ENCODE measurements at places on chromosomes 11 and 22.

DNA sequence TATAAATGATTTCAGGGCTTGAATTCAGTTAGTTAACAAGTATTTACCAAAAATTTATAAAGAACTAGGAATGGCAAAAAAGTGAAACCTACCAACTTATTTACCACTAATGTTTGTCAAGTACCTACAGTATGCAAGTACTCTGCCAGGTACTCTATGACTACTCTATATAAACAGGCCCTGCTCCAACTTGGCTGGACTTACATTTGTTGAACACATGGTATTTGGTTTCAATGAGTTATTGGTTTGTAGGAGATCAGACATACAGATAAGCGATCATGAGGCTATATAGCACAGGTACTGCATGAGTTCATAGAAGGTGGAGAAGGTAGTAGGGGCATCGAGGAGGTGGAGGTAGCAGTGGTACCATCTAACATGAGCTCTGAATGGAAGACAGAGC is 159.9 kb upstream of the PDGFD start:
- no peak for DNase-seq

- no peak for DNase-seq
These were observed 105.7 kb upstream of the TMEM45B start for GRCh38 chr11:129709801-129710398.

GRCh38 chr11:124090996-124091395 is 24.3 kb upstream of the VWA5A start:
- DNase-seq, result no peak

DNA sequence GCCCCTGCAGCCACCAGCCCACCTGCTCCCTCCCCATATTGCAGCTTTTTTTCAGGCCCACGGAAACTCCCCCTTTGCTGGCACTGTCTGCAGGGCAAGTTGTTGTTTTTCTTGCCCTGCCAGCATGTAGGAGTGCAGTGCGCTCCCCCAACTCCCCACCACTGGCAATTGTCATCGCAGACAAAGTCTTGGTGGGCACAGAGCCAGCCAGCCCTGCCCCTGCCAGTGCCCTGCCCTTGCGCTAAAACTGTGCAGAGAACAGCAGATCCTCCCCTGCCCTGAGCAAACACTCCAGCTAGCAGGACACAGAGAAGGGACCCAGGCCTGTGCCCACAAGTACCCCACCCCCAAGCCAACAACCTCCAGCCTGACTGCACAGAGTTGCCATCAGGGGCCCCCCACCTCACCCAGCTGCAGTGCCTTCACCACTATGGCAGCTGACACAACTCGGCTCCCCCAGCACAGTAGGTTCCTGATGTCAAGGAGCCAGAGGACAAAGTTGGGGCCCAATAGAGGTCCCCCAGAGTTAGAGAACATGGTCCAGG is 158.1 kb upstream of the ARHGAP42 start:
- no peak for DNase-seq

DNA sequence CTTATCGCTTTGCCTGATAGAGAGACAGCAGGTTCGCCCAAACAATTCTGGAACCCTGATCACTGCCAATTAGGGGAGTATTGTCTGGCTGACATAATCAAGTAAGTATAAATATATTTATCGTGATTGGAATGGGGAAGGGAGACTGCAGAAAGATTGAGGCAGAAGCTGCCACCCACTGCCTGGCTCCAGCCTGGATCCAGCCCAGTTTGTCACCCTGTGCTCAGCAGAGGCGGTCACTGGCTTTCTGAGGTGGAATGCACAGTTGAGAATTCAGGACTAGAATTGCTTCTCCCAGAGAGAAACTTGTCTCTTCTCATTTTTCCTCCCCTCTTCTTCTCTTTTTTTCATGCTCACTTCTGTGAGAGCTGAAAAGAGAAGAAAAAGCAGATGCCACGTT is 25.9 kb downstream of the GRAP2 start:
- DNase-seq, result no peak

GRCh38 chr11:126751242-126751641 is 249.3 kb downstream of the KIRREL3 start:
- DNase-seq, result no peak

GRCh38 chr11:76664578-76665061 is 5.9 kb downstream of the LRRC32 start:
- DNase-seq, result no peak

DNA sequence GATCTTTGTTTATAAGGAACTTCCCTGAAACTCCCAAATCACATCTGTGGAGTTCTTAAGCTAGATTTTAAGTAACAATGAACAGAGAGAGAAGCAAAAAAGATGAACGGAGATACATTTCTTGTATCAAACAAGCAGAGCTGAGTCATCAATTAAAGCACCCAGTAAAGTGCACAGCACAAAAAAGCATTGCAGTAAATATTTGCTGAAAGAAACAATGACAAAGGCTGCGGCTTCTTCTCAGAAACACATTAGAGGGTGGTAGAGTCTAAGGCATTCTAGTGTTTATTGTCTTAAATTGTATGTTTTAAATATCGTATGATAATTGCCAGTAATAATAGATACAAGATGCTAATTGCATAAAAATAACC is 941.6 kb upstream of the CHORDC1 start:
- no peak for DNase-seq

Data from stimulated activated CD8-positive, alpha-beta memory T cell treated with anti-CD3 and anti-CD28 coated beads, Interleukin-15, amount 100 ng/mL, for 4 hours (primary cell).